ENCODE measurements at places on chromosomes 6 and 20.

DNA sequence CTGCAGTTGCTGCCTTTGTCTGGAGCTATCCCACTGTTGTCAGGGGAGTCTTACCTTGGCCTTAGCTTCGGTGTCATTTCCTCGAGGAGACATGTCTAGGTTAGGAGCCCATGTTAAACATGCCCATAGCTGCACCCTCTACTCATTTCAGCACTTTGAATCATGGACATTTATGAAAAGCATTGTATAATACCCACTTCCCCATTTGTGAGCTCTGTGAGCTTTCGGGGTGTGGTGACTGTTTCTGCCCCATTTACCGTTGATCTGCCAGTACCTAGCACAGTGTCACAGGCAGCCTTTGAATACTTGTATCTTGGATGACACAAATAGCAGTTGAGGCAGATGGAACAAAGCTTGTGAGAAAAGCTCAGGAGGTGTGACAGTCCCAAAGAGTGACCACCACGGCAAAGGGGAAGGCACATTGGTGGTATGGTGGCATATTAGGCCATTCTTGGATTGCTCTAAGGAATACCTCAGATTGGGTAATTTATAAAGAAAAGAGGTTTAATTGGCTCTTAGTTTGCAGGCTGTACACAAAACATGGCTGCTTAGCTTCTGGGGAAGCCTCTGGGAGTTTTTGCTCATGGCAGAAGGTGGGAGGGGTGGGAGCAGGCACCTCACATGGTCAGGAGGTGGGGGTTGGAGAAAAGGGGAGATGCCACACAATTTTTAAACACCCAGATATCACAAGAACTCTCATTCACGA lies 42.0 kb downstream of the JARID2 start:
- no peak for DNase-seq

- no peak for DNase-seq
Measured at GRCh38 chr6:164214066-164214465, 799.5 kb downstream of the QKI start.

- no peak for DNase-seq
Measured at GRCh38 chr6:16090452-16090851, 38.4 kb upstream of the MYLIP start.

- DNase-seq: peak; percentile 83
Measured at GRCh38 chr6:160137989-160138835, 16.6 kb downstream of the SLC22A1 start.

GRCh38 chr20:24379484-24379927 lies 89.9 kb upstream of the SYNDIG1 start:
- no peak for DNase-seq

Measured in Peyer's patch (tissue), 4 donors.